ENCODE measurements at places on chromosomes 5 and 9. TPM values are rescaled to one million over a fixed set of nuclear protein-coding genes. Genes with fewer than 3 reads are reported as not detected.
A peak's percentile ranks its signal among the peaks of the same experiment; 100 is the strongest.

Gene NR2F1
- total RNA-seq: 25.1 TPM

DNA sequence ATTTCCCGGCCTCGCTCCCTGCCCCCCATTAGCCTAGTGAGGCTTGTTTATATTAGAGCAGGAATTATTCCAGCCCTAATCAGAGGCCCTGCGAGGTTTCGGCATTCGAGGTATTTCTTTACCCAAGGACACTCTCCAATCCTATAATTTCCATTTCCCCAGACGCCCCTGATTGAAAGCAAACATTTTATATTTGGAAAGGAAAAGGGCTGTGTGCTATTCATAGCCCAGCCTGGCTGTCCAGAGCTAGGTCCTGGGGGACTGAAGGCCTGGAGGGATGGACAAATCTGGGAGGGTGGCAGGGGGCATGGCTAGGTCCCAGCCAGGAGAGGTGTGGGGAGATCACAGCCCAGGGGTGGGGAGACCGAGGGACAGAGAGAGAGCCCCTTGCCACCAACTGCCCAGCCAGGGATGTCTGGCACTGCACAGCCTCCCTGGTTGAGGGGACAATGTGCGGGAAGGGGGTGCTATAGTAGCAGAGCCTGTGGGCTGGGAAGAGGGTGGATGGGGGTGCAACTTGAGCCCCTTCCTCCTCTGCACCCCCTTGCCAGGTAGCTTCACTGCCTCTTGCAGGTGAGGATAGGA lies 125.1 kb downstream of the BARX1 start:
- no peaks in the 10 kb centered on the region for H3K36me3 ChIP-seq
- no peak overlapping the region for H3K4me3 ChIP-seq
- H3K27ac ChIP-seq: no peak overlapping the region
- peaks cover 35% of the 10 kb centered on the region for H3K27me3 ChIP-seq

GRCh38 chr5:152514827-152515397 lies 109.8 kb upstream of the NMUR2 start:
- no peaks in the 10 kb centered on the region for H3K36me3 ChIP-seq
- H3K4me3 ChIP-seq: no peak overlapping the region
- no peak overlapping the region for H3K27ac ChIP-seq
- H3K4me1 ChIP-seq: no peaks in the 10 kb centered on the region

DNA sequence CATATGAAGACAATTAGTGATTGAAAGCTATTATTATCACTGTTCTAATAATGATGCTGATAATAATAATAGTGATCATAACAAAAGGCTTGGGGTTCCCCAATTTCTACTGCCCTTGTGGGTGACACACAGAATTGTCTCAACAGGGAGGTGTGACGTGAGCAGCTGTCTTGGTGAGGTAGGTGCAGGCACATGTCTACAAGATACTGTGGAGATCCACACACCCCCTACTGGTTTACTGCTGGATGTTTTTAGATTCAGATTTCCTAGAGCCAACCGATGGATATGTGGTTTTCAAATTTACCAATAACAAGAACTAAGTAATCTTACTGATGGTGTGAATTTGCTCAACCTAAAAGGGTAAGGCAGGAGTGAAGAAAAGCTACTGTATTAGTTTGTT lies 139.0 kb downstream of the TARS1 start:
- H3K27me3 ChIP-seq: peaks cover 25% of the 10 kb centered on the region
- no peak for DNase-seq
- H3K4me3 ChIP-seq: no peak overlapping the region
- H3K27ac ChIP-seq: no peak overlapping the region
- H3K4me1 ChIP-seq: no peaks in the 10 kb centered on the region

GRCh38 chr5:72542695-72543094 lies 35.5 kb upstream of the ZNF366 start:
- DNase-seq: no peak
- no peaks in the 10 kb centered on the region for H3K4me1 ChIP-seq
- H3K4me3 ChIP-seq: no peak overlapping the region
- peaks cover 58% of the 10 kb centered on the region for H3K27me3 ChIP-seq

- H3K27me3 ChIP-seq: no peaks in the 10 kb centered on the region
- no peaks in the 10 kb centered on the region for H3K36me3 ChIP-seq
- H3K4me1 ChIP-seq: no peaks in the 10 kb centered on the region
- no peak overlapping the region for H3K4me3 ChIP-seq
- no peak overlapping the region for H3K27ac ChIP-seq
- DNase-seq: peak; percentile 21
Observed at GRCh38 chr9:92781899-92782298, 17.3 kb upstream of the BICD2 start.

- no peak overlapping the region for H3K4me3 ChIP-seq
- peaks cover 49% of the 10 kb centered on the region for H3K27me3 ChIP-seq
- H3K27ac ChIP-seq: no peak overlapping the region
- no peaks in the 10 kb centered on the region for H3K4me1 ChIP-seq
- no peaks in the 10 kb centered on the region for H3K36me3 ChIP-seq
Observed at GRCh38 chr9:133679466-133680061, 43.4 kb downstream of the DBH start.

GRCh38 chr5:111953351-111954127 lies 196.5 kb upstream of the NREP start:
- no peak overlapping the region for H3K4me3 ChIP-seq
- DNase-seq: no peak
- H3K27me3 ChIP-seq: no peaks in the 10 kb centered on the region
- no peak overlapping the region for H3K27ac ChIP-seq
- peaks cover 10% of the 10 kb centered on the region for H3K4me1 ChIP-seq

Gene NCS1
- 14.4 TPM for total RNA-seq

DNA sequence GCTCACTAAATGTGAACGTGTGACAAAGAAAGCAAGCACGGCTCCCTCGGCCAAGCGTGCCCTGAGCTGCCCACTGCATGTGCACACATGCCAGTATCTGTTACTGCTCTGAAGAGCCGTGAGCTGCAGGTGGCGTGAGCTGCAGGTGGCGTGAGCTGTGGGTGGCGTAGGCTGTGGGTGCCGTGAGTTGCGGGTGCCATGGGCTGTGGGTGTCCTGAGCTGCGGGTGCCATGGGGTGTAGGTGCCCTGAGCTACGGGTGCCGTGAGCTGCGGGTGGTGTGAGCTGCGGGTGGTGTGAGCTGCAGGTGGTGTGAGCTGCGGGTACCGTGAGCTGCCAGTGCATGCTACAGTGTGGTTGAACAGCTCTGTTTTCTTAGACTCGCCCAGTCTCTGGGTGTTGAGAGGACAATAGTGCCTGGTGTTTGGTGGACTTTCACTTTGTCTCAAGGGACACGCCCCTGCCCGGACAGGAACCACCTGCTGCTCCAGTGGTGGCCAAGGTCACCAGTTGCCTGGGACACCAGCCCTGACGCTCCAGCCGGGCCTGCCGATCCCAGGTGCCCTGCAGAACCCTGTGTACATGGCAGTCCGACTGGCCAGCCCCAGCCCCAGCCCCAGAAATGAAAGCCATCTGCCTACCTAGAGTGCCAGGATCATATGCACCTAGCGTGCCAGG lies 6.7 kb downstream of the CCDC187 start:
- H3K4me1 ChIP-seq: no peaks in the 10 kb centered on the region
- H3K27ac ChIP-seq: no peak overlapping the region
- H3K36me3 ChIP-seq: no peaks in the 10 kb centered on the region
- H3K4me3 ChIP-seq: peak overlapping the region; percentile 49
- no peaks in the 10 kb centered on the region for H3K27me3 ChIP-seq
- DNase-seq: peak; percentile 58

- peaks cover 28% of the 10 kb centered on the region for H3K36me3 ChIP-seq
- peaks cover 39% of the 10 kb centered on the region for H3K27me3 ChIP-seq
- no peak overlapping the region for H3K27ac ChIP-seq
- no peak for DNase-seq
Observed at GRCh38 chr9:127223810-127224177, 40.8 kb upstream of the GARNL3 start.

Gene MYO10
- total RNA-seq: 101 TPM

Gene PCDHGC3
- 49.4 TPM for total RNA-seq

DNA sequence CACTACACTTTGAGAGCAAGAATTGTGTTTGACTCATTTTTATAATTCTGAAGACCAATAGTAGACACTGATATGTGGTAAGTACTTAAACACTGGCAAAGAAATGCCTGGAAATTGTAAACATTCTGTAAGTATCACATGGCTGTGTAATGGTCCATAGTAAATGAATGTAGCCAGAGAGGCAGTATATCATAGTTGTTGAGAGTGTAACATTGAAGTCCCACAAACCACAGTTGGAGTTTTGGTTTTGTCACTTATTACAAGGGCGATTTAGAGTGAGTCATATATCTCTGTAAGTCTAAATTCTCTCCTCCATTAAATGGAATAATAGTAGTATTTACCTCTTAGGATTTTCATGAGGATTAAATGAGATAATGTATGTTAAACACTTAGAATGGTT lies 181.1 kb upstream of the MEF2C start:
- H3K4me3 ChIP-seq: no peak overlapping the region
- H3K27me3 ChIP-seq: no peaks in the 10 kb centered on the region
- DNase-seq: no peak
- H3K36me3 ChIP-seq: no peaks in the 10 kb centered on the region

Gene ADAMTS16
- total RNA-seq: not detected

- H3K27me3 ChIP-seq: peaks cover 29% of the 10 kb centered on the region
- no peak overlapping the region for H3K4me3 ChIP-seq
- H3K36me3 ChIP-seq: no peaks in the 10 kb centered on the region
- no peak for DNase-seq
- no peaks in the 10 kb centered on the region for H3K4me1 ChIP-seq
- no peak overlapping the region for H3K27ac ChIP-seq
Observed at GRCh38 chr5:153630546-153630945, 140.1 kb downstream of the GRIA1 start.

Gene RANBP17
- total RNA-seq: 117 TPM

DNA sequence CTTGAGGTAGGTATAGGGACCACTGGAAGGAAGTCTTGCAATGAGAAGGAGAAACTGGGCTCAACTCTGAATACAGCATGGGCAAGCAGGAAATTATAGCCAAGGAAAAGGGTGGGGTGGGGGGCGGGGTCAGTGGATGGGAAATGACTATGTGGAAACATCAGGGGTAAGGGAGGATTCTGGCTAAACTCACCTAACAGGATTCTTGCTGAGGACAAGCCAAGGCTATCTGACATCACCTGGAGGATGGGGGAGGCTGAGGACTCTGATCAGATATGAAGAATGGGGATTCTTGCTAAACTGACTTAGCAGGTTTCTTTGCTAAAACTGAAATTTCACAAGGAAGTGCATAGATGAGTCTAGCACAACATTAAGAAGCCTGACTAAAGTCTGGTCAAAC lies 40.8 kb downstream of the CTSL start:
- no peak overlapping the region for H3K4me3 ChIP-seq
- peaks cover 25% of the 10 kb centered on the region for H3K4me1 ChIP-seq
- H3K36me3 ChIP-seq: peaks cover 8% of the 10 kb centered on the region
- no peaks in the 10 kb centered on the region for H3K27me3 ChIP-seq

- no peak for DNase-seq
- no peak overlapping the region for H3K4me3 ChIP-seq
- H3K27ac ChIP-seq: no peak overlapping the region
- no peaks in the 10 kb centered on the region for H3K27me3 ChIP-seq
- H3K36me3 ChIP-seq: peaks cover 3% of the 10 kb centered on the region
Observed at GRCh38 chr9:65432051-65432450, 147.0 kb upstream of the FOXD4L5 start.

- H3K27ac ChIP-seq: no peak overlapping the region
- no peaks in the 10 kb centered on the region for H3K36me3 ChIP-seq
- H3K4me1 ChIP-seq: peaks cover 9% of the 10 kb centered on the region
- no peaks in the 10 kb centered on the region for H3K27me3 ChIP-seq
Observed at GRCh38 chr5:40134883-40135520, 544.7 kb upstream of the PTGER4 start.

DNA sequence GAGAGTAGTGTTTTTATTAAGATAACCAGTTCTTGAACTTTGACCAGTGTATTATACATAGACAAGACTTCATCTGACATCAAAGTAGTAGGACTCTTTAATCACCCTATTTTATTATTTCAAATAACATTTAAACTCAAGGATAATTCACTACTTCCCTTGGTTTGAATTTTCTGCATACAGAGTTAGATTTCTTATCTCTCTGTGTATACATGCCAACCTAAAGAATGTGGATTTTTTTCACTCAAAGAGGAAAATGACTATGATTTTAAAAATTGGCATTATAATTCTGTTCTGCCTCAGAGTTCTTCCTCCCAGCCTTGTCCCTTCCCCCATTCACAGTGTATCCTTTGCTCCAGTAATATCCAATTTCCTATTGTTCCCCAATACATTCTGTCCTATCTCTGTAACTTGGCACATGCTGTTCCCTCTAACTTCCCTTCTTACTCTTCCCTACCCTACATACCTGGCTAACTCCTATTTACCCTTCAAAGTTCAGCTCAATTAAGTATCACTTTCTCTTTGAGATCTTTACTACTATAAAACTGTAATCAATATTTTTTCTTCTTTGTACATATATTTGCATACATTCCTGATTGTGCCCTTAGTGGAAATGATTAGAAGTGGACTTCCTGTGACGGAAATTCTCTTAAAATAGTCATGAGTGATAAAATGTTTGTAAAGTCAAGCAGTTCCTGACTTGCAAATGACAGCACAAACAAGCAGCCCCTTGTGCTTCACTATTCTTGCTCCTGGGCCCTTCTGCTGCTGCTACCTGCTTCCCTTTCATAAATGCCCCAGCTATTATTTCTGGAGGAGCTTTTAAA lies 38.1 kb upstream of the DENND4C start:
- DNase-seq: no peak
- H3K4me3 ChIP-seq: no peak overlapping the region
- H3K27ac ChIP-seq: no peak overlapping the region
- no peaks in the 10 kb centered on the region for H3K27me3 ChIP-seq
- H3K36me3 ChIP-seq: no peaks in the 10 kb centered on the region
- peaks cover 9% of the 10 kb centered on the region for H3K4me1 ChIP-seq

- H3K4me3 ChIP-seq: no peak overlapping the region
- H3K4me1 ChIP-seq: no peaks in the 10 kb centered on the region
- H3K27ac ChIP-seq: no peak overlapping the region
- DNase-seq: no peak
Observed at GRCh38 chr9:94600258-94600657, 6.6 kb upstream of the FBP2 start.

- peaks cover 15% of the 10 kb centered on the region for H3K36me3 ChIP-seq
- peaks cover 22% of the 10 kb centered on the region for H3K4me1 ChIP-seq
- no peak for DNase-seq
- no peaks in the 10 kb centered on the region for H3K27me3 ChIP-seq
- peak overlapping the region; percentile 99 for H3K27ac ChIP-seq
Observed at GRCh38 chr5:41924526-41924871, 582 bp upstream of the FBXO4 start.

DNA sequence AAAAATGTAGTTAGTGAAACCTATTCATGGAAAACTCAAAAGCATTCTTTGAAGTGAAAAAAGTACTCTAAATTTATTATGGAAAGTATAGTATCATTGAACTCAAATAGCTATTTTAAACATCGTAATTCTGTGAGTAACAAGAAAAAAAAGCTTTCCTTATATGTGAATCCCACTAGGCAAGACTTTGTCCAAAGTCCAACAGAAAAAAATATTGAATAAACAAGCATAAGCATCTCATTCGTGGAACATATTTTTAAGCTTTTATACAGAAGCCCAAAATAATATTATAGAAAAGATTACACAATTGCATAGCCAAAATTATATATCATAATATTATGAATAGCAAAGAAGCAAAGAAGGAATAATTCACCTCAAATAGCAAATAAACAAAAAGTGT lies 79.4 kb upstream of the IFNE start:
- no peak for DNase-seq
- peaks cover 58% of the 10 kb centered on the region for H3K36me3 ChIP-seq
- H3K27ac ChIP-seq: no peak overlapping the region
- no peaks in the 10 kb centered on the region for H3K27me3 ChIP-seq
- no peak overlapping the region for H3K4me3 ChIP-seq
- H3K4me1 ChIP-seq: peaks cover 25% of the 10 kb centered on the region

GRCh38 chr5:127870914-127871313 lies 167.7 kb downstream of the CCDC192 start:
- no peak overlapping the region for H3K4me3 ChIP-seq
- H3K27ac ChIP-seq: no peak overlapping the region
- H3K36me3 ChIP-seq: no peaks in the 10 kb centered on the region
- no peaks in the 10 kb centered on the region for H3K27me3 ChIP-seq

Data from Calu3 (cell line).